ENCODE measurements at places on chromosomes 11 and 22.

DNA sequence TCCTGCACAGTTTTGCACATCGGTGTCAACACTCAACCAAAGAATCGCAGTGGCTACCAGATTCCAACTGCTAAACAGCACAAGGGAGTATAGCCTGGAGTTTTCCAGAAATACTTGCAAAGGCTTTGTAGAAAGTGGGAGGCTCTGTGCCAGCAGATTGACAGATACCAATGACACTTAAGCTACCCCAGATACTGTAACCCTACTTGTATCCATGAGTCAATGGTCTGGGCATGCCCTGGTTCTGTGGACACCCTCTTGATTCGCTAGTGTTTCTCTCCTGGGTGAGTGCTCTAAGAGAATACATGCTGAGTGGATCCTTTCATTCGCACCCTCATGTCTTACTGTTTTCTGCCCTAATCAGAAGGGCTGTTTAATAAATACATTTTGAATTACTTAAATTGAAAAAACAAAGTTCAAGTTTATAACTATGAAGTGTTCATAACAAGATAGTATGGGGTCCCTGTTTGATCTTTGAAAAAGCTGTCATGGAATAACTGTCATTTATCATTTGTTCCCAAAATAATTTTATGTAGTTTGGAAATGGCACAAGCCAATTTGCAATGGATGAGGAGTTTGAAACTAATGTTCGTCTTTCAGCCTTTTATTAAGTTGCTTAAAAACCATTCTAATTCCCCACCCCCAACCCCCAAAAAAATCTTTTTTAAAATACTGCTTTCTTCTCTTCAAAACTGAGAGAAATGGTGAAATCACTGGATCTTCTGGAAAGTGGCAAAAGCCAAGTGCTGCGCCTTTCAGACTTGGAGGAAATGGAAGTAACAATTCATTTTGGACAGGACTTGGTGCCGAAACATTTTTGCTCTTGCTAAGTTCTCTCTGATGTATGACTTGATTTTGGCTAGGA is 600.5 kb upstream of the TENM4 start:
- DNase-seq: no peak

GRCh38 chr11:73792584-73792983 is 4.9 kb downstream of the MRPL48 start:
- no peak for DNase-seq

GRCh38 chr11:94740083-94741021 is 27.8 kb upstream of the AMOTL1 start:
- peak; percentile 73 for DNase-seq

GRCh38 chr22:46072110-46072881 is 78.0 kb upstream of the PPARA start:
- DNase-seq: no peak

DNA sequence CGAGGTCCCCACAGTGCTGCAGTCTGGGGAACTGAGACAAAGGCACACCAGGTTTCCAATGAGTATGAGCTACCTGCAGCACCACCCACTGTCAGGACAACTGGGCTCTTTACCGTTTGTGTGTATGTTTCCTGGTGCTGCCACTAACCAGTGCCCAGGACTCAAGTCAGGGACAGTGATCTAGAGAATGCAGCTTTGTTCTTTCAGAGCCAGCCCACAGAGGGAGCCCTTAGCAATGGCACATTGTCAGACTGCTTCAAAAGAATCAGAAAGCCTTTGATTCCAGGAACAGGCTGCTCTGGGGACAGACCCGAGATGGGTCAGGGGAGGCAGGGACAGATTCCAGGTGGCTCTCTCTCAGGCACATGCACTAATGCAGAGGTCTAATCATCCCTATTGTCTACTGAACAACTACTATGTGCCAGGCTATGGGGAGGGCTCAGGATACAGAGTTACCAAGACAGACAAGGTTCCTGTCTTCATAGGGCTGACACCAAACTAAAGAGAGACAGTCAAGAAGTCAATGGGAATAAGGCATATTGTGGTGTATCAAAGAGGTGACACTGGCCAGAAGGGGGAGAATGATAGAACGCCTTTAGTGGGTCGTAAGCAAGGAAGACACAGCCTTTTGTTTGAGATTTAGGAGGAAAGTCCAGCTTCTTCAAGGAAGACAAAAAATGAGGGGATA is 103.7 kb downstream of the VPREB1 start:
- DNase-seq: no peak

- DNase-seq: no peak
Measured at GRCh38 chr11:9160166-9160565, 68.8 kb upstream of the SCUBE2 start.

GRCh38 chr11:14678350-14678749 is 34.7 kb downstream of the PDE3B start:
- DNase-seq: no peak

DNA sequence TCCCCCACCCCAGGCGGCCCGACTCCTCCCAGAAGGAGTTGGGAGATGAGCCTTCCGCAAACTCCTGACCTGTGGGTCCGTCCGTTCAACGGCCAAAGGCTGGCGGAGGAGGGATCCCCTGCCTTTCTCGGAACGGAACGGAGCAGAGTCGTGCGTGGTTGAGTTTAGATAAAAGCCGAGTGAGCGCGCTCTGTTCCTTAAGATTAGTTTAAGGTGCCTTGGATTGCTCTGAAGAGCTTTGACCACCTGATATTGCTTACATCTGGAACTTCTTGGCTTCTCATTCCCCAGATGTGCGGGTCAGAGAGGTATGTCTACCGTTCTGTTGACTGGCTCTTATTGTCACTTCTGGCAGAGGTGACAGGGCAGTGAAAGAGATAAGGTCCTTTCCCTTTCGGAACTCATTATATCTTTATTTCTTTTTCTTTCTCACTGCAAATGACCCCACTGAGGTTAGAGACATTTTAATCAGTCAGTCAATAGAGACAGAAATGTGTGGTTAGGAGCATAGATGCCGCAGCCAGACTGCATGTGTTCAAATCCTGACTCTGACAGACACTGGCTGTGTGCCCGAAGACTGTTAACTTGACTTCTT is at the start of gene TRIM6:
TRIM6 (plus strand) TSS at position 31 of the 595 bp plus-strand sequence; CDS start at position 292, 261 bp downstream.
- no peak for DNase-seq

- DNase-seq: no peak
Measured at GRCh38 chr11:75993126-75993525, 178.1 kb downstream of the UVRAG start.

- DNase-seq: no peak
Measured at GRCh38 chr11:121514432-121515334, 61.9 kb upstream of the SORL1-AS1 start.

- no peak for DNase-seq
Measured at GRCh38 chr22:39414886-39415285, 15.3 kb downstream of the TAB1 start.

DNA sequence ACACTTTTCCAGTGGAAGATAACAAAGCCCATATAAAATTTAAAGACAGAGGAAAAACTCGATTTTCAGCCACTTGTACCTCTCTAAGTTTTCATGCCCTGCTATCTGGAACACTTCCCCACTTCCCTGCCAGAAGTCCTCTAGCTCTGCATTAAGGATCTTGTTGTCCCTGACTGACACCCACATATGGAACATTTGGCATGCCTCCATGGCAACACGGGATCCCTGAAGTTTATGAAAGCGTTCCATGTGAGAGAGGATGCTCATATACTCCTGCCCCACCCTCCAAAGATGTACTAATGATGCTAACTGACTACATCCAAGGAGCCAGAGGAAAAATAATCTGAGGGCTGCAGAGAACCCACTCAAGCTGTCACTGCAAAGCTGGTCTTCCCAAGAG is 8.8 kb upstream of the C11orf91 start:
- no peak for DNase-seq

DNA sequence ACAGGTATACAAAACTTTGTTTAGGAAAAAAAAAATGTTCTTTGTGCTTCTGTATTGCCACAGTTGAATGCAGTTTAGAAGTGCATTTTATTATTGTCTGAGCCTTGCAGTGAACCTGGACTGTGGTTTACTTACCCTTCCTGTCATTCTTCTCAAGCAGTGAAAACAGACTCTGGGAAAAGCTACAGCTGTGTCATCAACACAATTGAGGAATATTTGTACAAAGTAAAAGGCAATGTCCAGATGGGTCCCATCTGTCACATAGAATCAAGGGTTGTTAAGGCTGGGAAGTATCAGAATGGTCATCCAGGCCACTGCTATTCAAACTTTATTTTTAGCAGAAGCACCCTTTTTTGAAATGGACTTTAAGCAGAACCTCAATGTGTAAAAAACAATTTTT is 73.3 kb downstream of the TRIM44 start:
- no peak for DNase-seq

- DNase-seq: no peak
Measured at GRCh38 chr11:12158909-12159308, 48.5 kb downstream of the MICAL2 start.

GRCh38 chr11:119000906-119001305 is 3.0 kb downstream of the CENATAC start:
- DNase-seq: no peak

GRCh38 chr11:66119348-66120133 is 49.5 kb downstream of the PACS1 start:
- DNase-seq: no peak

DNA sequence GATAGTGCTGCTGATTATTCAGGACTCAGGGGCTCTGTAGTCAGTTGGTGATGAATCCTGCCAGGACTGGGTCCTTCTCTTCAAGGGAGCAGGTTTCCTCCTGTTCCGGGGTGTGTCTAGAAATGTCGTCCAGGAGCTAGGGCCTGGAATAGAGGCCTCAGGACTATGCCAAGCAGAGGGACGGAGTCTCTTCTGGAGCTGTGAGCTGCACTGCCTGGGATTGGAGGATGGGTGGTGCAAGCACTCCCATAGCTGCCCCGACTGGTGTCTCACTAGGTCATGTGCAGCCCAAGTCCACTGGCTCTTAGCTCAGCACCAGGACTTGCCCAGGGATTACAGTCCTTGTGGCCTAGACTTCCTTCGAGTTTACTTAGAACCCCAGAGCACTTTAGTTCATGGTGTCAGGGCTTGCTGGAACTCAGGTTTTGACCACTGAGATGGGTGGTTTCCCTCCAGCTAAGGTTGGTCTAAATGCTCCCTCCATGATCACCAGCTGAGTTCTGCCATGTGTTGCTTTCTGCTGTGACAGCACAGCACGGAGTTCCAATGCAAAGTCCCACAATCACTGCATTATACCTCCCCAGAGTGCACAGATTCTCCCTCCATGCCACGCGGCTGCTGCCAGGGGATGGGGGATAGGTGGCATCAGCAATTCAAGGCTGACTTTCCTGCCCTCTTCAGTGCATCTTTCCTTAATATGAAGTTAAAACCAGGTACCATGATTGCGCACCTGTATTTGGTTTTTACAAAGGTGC is 42.6 kb upstream of the SHANK2 start:
- no peak for DNase-seq

- no peak for DNase-seq
Measured at GRCh38 chr11:119460097-119460496, 37.1 kb upstream of the THY1 start.

DNA sequence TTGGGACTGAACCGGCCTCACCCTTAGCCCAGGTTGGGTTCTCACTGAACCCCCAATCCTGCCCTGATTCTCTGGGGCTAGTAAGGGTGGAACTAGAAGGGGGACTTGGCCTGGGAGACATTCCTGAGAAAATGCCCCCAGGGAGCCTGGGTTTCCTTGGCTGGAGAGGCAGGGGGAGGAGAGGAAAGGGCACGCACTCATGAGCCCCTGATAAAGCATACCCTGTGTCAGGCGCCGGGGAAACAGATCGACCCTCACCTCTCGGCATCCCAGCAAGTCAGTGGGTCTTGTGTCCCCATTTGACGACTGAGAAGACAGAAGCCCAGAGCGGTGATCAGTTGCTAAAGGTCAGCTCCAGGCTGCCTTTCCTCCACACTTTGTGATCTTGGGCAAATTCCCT is 47.7 kb upstream of the RTL6 start:
- DNase-seq: no peak

DNA sequence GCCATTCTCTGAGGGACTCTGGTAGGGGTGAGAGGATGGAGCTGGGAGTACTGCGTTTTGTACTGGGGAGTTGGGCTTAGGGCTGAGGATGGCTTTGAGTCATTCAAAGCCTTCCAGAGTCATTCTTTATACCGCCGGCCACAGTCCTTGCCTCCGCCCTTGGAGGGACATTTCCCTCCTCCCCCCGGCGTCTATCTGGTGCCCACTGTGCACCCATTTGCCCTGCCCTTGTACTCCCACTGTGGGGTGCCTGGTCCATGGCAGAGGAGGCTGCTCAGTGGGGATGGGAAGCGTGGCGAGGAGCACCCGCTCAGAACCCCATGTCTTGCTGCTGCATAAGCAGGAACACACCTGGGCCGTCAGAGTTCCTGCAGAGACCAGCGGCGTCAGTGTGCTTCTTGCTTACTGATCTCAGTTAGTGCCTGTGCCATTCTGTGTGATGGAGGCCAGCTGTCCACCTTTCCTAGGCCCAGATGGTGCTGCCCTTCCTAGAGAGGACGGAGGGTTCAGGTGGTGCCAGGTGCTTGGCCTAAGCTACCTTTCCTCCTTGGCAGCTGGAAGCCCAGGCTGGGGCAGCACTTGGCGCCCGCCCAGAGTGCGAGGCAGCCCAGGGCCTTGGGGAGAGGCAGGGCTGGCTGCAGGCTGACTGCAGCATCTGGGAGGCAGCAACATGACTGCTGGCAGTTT is 23.3 kb upstream of the TMEM191C start:
- no peak for DNase-seq

GRCh38 chr22:46931881-46932280 is 169.4 kb downstream of the TBC1D22A start:
- DNase-seq: no peak

- no peak for DNase-seq
Measured at GRCh38 chr11:125945011-125945796, 640 bp upstream of the VSIG10L2 start.

GRCh38 chr11:74476536-74476935 is 9.2 kb upstream of the KCNE3 start:
- no peak for DNase-seq

DNA sequence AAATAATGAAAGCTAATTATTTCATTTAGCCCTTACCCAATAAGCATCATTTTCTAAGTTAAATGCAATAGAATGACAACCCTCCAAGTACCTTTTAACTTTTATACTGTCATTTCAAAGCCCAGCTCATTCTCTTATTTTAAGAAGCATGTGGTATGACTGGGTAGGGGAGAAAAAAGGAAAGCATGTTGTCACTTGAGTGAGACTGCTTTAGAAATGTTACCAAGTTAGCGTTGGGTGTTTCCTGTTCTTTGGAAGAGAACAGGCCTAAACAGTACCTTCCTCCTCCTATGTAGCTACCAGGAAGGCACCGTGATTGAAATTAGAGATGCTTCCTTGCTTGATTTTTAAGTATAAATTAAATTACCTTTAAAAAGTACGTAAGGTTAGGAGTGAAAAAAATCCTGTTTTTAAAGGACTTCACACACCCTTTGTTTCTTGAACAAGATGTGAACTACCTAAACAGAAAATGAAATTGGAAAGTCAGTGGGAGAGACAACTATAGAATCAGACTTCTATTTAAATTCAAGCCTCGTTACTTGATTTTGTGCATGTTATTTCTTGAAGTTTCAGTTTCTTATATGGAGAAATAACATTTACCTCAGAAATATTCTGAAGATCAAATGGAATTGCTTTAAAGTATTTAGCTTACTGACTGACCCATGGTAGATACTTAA is 741 bp upstream of the CNTF start:
- DNase-seq: no peak

GRCh38 chr11:27118949-27119348 is 78.3 kb downstream of the BBOX1 start:
- DNase-seq: no peak

Measured in NCI-H1105 treated with DMSO at 0.1 percent for 48 hours (cell line).